ENCODE measurements at places on chromosomes 1 and 21.

GRCh38 chr1:100995198-100995988, 30.2 kb downstream of the DPH5 start:
- DNase-seq = no peak

GRCh38 chr1:6416295-6416656, 3.4 kb downstream of the HES2 start:
- DNase-seq = no peak

GRCh38 chr1:75345538-75346292, 211.5 kb downstream of the LHX8 start:
- no peak for DNase-seq

- DNase-seq = no peak
These were observed 33.3 kb downstream of the TMEM51 start for GRCh38 chr1:15186846-15187151.

DNA sequence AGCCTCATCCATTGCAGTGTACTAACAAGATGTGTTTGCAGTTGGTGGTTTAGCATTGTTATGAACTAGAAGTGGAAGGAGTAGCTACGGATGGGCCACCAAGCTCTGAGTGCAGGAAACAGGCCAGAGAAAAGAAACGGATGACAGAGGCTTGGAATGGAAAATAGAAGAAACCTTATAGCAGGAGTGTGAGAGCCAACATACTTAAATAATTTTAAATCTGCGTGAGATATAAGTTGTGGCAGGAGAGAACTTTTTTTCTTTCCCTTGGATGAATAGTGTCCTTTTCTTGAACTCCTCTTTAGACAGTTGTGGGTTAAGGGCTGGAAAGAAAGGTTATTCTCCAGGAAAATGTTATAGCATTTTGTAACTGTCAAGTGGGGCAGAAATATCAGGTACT, 54.2 kb downstream of the RGL1 start:
- DNase-seq = no peak

DNA sequence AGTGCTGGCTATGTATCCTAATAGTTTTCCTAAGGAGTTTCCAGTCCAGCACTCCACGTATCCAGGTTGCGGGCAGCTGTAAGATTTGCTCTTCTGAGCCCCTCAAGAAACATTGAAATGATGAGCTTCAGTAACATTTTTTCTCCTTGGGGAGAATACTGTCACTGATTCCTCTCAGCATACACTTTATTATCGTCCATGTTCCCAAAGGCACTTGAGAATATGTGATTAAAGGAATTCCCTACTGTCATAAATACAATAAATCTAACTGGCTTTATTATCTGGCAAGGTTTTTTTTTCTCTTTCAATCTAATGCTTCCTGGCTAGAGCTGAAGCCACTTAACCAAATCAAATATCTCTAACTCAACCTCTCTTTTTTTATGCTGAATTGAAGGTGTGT, 359.2 kb upstream of the PKN2 start:
- DNase-seq = no peak

- no peak for DNase-seq
These were observed 224.1 kb downstream of the GPR52 start for GRCh38 chr1:174671826-174672225.

- no peak for DNase-seq
These were observed 5.5 kb upstream of the ZNF695 start for GRCh38 chr1:247013391-247013790.

DNA sequence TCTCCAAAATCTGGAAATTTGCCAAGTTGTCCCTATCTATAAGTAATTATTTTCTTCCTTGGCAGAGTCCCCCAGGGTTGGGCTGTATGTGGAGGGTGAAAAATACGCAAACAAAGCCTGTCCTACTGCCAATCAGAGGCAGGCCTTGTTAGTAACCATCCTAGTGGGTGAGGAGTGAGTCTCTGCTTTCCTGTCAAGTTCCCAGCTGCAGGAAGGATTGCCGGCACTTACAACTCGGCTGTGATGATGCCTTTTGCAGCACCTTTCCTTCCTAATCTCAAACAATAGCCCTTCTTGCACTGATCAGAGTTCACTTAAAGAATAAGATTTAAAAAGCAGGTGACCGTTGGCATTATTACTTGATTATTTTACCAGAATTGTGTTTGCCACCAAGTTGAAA, 31.3 kb upstream of the FGGY start:
- DNase-seq = no peak

DNA sequence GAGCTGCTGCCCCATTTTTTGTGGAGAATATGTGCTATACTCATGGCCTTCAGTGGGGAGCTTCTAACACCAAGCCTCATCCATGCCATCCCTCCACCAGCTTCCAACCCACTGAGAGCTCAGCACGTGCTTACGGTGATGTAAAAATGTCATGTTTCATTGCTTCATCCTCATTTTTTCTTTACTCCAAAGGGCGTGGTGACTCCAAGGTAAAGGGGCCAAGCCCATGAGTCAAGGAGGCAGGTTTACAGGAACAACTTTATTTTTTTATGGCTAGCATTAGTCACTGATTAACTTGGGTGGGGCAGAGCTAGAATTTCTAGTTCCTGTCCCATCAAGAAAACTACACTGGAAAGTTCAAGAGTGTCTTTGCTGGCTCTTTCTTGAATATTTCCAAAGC, at the start of gene C1orf226:
TSS of gene C1orf226 (plus strand) at position 346 of the 400 bp plus-strand sequence. CDS start 174 bp downstream, outside the sequence.
- DNase-seq = no peak

DNA sequence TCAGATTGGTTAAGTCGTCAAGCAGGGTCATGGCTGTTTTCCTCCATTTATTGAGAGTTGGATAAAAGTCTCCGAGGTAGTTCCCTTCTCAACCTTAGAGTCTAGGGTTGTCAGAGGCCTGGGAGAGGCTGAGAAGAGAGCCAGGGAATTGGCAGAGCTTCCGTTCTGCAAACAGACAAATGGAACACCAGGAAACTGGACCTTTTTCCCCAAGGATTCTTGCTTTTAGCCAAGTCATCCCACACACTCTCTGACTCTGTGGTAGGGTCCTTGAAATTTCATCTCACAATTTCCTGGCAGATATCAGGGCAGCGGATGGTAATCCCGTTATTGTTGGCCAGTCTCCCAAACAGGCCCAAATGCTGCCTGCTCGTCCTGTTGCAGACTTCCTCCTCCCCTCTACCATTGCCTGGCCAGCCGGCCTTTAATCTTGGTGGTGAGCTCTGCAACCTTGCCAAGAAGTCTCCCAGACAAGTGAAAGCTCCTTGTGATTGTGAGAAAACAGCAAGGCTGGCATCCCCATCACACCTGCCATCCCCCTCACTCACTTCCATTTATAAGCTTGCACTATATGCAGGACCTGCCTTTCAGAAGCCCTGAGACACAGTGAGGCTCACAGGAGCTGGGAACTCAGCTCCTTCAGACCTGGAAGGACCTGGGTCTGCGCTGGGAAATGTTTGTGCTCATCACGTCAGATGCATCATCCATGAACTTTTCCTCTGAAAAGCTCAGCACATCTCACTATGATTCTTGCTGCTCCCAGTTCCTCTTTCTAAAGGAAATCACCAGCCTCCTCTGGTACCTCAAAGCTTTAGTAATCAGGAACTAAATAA, 13.7 kb upstream of the SRP9 start:
- DNase-seq = no peak

DNA sequence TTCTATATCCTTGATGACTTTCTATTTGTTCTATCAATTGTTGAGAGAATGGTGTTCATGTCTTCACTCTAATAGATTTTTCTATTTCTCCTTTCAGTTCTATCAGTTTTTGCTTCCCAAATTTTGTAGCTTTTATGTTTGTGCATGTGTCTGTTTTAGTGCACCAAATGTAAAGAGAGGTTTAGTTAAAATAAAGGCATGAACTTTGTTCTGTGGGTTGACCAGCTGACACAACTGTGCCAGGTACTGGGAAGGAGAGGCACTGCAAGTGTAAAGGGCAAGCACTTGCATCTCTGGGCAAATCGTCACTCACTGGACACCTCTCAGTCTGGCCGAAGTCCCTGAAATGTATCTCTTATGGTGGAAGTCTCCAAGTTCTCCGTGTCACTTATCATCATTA, 38.6 kb upstream of the ABCD3 start:
- DNase-seq = no peak

- no peak for DNase-seq
These were observed 51.8 kb downstream of the FBXO2 start for GRCh38 chr1:11602424-11602823.

DNA sequence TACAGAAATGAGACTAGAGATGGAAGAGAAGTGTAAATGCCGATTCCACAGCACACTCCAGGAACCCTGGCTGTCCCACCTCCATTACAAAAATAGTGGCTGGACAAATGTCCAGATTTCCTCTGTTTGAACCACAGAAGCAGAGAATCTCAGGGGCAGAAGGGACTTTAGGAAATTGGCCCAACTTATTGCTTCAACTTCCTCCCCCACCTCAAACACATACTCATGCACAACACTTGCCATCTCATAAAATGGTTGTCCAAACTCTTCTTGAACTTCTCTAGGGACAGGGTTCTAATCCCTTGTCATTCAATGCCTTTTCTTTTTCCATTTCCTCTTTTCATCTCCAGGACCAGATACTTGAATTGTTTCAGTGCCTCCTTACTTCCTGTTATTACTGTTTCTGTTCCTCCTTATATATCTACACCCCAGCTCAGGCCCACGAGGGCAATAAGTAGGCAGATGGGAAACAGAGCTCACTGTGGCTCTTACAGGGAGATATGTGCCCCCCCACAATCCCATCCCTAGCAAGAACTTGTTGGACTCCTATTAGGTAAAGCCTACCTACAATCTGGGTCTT, 8.5 kb upstream of the B4GALT3 start:
- DNase-seq = no peak

- DNase-seq = no peak
These were observed 19.0 kb downstream of the CRYZ start for GRCh38 chr1:74713849-74714248.

GRCh38 chr21:45152265-45152746, 77.9 kb downstream of the ADARB1 start:
- peak; percentile 31 for DNase-seq

- DNase-seq = no peak
These were observed 92.5 kb downstream of the PBX1 start for GRCh38 chr1:164651351-164651951.

- DNase-seq = no peak
These were observed 2.9 kb downstream of the TIE1 start for GRCh38 chr1:43303471-43304313.

- DNase-seq = no peak
These were observed 36.7 kb upstream of the TARDBP start for GRCh38 chr1:10975567-10976326.

DNA sequence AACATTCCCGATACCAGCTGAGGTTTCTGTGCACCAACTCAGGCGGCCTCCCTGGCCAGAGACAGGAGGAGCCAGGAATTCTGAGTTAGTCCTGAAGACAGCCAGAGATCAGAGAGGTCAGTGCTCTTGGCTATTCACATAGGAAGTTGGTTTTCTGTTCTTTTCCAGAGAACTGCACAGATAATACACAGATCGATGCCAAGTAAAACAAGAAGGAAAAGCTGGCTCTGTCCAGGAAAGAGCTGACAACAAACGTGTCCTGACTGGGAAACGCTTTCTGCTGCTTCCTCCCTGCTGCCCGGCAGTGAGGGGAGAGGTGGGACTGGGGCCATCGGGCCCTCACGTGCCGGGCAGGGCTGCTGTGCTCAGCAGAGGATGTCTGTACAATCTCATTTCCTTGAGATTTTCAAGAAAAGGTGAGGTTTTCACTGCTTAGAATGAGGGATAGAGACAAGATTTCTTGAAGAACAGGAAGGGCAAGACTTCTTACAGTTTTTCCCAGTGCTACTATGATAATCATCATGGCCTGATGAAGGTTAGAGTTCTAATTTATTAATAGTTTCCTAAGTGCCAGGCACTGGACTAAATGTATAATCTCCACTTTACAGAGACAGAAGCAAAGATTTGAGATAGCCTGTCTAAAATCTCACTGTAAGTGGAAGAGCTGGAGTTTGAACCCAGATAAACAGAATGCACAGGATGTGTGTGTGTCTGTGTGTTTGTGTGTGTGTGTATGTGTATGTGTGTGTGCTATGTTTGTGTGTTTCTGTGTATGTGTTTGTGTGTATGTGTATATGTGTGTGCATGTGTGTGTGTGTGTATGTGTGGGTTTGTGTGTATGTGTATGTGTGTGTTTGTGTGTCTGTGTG, 211.0 kb upstream of the RAB4A start:
- DNase-seq = no peak

GRCh38 chr1:75125161-75125726, 8.9 kb upstream of the LHX8 start:
- DNase-seq = no peak

GRCh38 chr1:22236166-22236565, 93.3 kb upstream of the WNT4 start:
- DNase-seq = no peak

DNA sequence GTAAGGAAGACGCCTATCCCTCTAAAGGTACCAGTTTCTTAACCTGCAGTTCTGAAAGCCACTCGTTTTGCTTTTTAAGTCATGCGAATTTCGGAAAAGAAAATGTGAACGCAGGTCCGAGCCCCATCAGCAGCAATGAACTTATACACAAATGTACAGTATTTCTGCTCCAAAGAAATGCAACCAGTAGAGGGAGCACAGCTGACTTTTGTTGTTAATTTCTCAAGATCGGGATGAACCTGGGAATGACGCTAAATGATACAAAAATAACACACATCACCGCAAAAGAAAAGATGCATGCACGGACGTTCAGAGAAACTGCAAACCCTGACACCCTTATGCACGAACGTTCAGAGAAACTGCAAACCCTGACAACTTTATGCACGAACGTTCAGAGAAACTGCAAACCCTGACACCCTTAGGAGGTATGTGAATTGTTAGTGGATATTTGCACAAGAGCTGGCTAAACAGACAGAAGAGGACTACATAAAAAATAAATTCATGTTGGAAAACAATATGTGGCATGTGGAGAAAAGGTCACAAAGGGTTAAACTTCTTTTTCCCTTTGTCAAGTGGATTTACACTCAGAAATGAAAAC, 3.5 kb upstream of the TIAM1 start:
- no peak for DNase-seq

GRCh38 chr1:56533621-56534020, 45.7 kb downstream of the PLPP3 start:
- no peak for DNase-seq

DNA sequence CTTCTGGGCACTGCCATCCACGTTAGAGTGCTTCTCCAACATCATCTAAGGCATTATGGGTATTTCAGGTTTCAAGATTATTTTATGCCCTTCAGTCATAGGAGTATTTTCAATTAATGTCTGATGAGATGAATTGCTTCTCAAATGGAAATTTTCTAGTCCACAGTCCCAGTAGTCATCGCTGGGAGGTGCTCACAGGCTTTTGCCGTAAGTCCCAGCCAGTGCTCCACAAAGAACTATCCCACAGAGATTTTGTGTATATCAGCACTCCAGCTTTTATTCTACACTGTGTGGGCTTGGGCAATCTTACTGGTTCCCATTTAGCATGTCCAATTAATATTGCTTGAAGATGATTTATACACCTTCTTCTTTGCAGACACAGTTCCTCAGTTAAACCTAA, 61.0 kb downstream of the SMYD2 start:
- DNase-seq = no peak

- DNase-seq = no peak
These were observed 13.8 kb downstream of the OLIG2 start for GRCh38 chr21:33039536-33039935.
